ENCODE measurements at places on chromosomes 3 and 15. TPM values are rescaled to one million over a fixed set of nuclear protein-coding genes. Genes with fewer than 3 reads are reported as not detected.

Gene C3orf49
- total RNA-seq = not detected

Gene RAP2B
- 23.5 TPM for total RNA-seq

Gene C3orf22
- not detected for total RNA-seq

Gene ZNF860
- 1.5 TPM for total RNA-seq

Gene ITIH1
- not detected for total RNA-seq

Gene CD200R1
- 1.1 TPM for total RNA-seq

Gene TIPIN
- total RNA-seq = 2.9 TPM

Gene SOX14
- total RNA-seq = not detected

Gene KCNMB2
- 0.72 TPM for total RNA-seq

Gene ZNF80
- not detected for total RNA-seq

Gene GOLGA8J
- total RNA-seq = not detected

Gene SERPINI2
- not detected for total RNA-seq

Gene NMNAT3
- total RNA-seq = 4.6 TPM

Gene KLHL40
- not detected for total RNA-seq

Gene TP63
- not detected for total RNA-seq

Gene ECE2
- not detected for total RNA-seq

Gene RAB6B
- 2.6 TPM for total RNA-seq

Gene IGSF10
- total RNA-seq = 1.5 TPM

Gene PAQR5
- total RNA-seq = 36.3 TPM

Gene IL5RA
- total RNA-seq = 0.21 TPM

Measured in colonic mucosa (tissue), 4 donors.